Chondrocyte (in vitro differentiated cells): ENCODE measurements at places on chromosomes 16 and 17. TPM values are rescaled to one million over a fixed set of nuclear protein-coding genes. Genes with fewer than 3 reads are reported as not detected.
A peak's percentile ranks its signal among the peaks of the same experiment; 100 is the strongest.

The KRT39 gene
- not detected in 3 replicates for total RNA-seq

GRCh38 chr16:84514874-84515835 lies 10.7 kb upstream of the MEAK7 start:
- DNase-seq, result no peak

GRCh38 chr17:31596382-31597323 lies 205.2 kb downstream of the RAB11FIP4 start:
- peak; percentile 97 for DNase-seq

DNA sequence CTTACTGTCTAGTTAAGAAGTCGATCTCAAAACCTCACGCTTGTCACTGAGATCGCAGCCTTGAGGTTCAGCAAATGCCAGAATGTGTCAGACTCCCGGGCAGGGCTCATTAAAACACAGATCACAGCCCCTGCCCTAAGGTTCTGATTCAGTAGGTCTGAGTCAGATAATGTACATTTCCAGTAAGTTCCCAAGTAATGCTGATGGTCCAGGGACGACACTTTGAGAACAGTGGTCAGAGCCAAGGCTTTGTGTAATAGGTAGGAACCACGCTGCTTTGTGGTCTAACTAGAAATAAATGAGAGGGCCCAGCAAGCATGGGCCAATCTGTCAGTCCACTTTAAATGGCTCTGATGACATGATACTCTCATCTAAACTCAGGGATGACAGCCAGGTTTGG lies 228.6 kb downstream of the ZFHX3 start:
- DNase-seq, result no peak

GRCh38 chr16:8936421-8936820 lies 27.3 kb downstream of the USP7 start:
- no peak for DNase-seq

The CISD3 gene
- 17.2 to 18.4 TPM (median 17.9 TPM) in 3 replicates for total RNA-seq

- DNase-seq, result no peak
Observed at GRCh38 chr17:28667870-28668269, 5.9 kb downstream of the SUPT6H start.

The C16orf96 gene
- 0.12 to 0.23 TPM in 2 of 3 replicates, not detected in the other for total RNA-seq

The TP53TG3D gene
- total RNA-seq, result not detected in 3 replicates

DNA sequence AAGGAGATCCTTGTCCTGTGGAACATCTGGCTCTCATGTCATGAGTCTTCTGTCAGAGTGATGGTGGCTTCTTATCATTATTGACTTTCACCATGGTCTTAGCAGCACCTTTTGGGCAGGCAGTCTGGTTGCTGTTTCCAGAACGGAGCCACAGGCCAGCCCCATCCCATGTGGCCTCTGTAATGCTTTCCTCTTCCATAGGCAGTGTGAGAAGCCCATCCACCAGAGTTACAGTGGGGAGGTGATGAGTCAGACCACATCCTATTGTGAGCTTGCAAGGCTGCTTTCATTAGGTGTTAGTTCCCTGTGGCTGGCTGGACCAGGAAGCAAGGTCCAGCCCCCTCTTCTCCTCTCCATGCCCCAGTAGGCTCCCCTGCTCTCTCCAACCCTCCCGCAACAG lies 30.8 kb upstream of the SPACA3 start:
- DNase-seq, result no peak

GRCh38 chr17:29138184-29138955 lies 41.8 kb downstream of the MYO18A start:
- DNase-seq, result no peak
